ENCODE measurements at places on chromosomes 2 and 18.
A peak's percentile ranks its signal among the peaks of the same experiment; 100 is the strongest.

DNA sequence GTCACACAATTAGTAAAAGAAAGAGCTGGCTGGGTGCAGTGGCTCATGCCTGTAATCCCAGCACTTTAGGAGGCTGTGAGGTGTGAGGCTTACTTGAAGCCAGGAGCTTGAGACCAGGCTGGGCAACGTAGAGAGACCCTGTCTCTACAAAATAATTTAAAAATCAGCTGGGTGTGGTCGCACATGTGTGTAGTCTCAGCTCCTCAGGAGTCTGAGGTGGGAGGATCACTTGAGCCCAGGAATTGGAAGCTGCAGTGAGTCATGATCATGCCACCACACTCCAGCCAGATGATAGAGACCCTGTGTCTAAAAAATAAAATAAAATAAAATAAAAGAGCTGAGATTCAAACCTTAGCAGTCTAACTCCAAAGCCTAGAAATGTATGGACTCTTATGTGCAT, 39.0 kb upstream of the NEDD4L start:
- no peak for DNase-seq

GRCh38 chr2:27636766-27637165, 7.9 kb downstream of the GPN1 start:
- DNase-seq = no peak

GRCh38 chr18:77560341-77560992, 310.8 kb downstream of the GALR1 start:
- DNase-seq = no peak

DNA sequence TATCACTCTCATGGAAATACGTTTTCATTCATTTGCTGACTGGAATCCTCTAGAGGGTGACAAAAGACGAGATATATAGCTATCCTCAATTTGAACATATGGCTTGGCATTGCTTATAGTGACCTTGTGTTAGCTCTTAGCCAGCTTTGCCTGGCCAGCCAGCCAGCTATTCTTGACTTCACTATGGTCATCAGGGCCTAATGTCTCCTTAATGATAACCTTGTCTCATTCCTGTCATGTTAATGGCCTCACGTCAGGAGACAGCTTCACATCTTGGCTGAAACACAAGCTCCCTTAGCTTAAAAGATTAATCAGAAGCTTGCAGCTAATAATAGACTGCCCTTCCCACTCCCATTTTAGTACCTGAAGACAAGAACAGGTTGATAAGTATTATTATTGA, 1517.5 kb upstream of the PIK3C3 start:
- DNase-seq = no peak

GRCh38 chr2:128988326-128988725, 669.7 kb upstream of the HS6ST1 start:
- DNase-seq = no peak

DNA sequence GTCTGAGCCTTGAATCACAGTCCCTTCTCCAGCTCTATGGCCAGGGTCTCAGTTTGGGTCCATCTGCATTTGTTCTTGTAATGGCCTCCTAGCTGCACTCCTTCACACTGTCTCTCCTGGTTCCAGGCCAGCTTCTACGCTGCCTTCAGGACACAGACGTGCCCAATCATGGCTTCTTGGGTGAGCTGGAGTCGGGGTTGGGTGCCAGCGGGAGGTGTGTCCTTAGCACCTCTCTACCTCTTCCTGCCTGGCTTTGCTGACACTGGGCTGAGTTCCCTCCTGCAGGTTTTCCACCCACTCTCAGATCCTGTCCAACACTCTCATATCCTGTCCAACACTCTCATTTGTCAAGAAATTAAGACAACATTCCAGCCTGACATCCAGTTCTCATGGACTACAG, 9.6 kb downstream of the TRPM8 start:
- DNase-seq = no peak

- DNase-seq = no peak
Measured at GRCh38 chr18:21177822-21178221, 64.2 kb upstream of the GREB1L start.

GRCh38 chr2:186648130-186648529, 45.7 kb upstream of the FAM171B start:
- no peak for DNase-seq

- no peak for DNase-seq
Measured at GRCh38 chr2:14654835-14655282, 22.3 kb downstream of the LRATD1 start.

DNA sequence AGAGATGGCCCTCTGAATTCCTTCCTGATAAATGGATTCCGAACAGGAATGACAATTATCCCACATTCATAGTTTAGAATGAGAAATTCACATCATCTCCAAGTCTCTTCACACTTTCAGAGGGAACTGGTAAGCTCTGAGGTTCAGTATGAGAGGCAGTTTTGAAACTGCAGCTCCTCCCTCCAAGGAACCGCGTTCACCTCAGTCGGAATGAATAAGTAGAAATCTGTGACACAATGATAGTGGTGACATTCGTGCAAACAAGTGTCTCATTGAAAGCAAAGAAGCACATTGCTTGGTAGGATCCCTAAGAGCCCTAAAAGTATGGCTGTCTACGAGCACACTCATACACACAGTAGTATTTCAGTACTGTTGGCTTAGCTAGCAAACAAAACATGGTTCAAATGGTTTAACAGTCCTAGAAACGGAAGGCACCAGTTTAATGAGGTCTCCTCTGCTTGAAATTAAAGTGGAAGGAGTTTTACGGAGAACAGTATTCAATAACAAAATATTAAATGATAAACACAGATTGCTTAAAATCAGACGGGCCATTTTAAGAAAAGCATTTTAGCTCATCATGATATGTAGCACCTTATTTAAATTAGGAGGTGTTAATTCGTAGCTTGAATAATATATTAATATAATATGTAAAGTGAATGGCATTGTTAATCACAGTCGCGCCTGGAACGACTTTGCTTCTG, 225.0 kb downstream of the ARHGAP15 start:
- no peak for DNase-seq

GRCh38 chr2:96261328-96262003, 4.3 kb downstream of the TMEM127 start:
- no peak for DNase-seq

DNA sequence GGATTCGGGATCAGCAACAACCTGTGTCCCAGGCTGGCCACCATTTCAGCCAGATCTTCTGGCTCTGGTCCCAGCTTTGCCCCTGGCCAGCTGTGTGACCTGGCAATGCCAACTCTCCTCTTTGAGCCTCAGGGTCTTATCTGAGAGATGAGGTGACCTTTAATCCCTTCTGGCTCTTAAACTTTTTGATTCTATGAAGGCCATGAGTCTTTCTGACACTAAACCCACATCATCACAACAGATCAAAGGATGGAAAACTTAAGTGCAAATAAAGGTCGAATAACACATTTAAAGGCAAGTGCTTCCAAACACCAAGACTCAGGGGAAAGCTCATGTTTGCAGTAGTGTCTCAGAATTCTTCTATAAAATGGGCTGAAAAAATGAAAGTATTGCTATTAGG, 491.8 kb upstream of the NRP2 start:
- no peak for DNase-seq

GRCh38 chr2:31956312-31956711, 54.5 kb downstream of the MEMO1 start:
- no peak for DNase-seq

- DNase-seq = no peak
Measured at GRCh38 chr18:73768043-73768442, 379.6 kb downstream of the FBXO15 start.

GRCh38 chr2:238409341-238410199, 17.2 kb upstream of the ASB1 start:
- DNase-seq = no peak

GRCh38 chr2:175769200-175769599, 232.9 kb downstream of the LNPK start:
- no peak for DNase-seq

- DNase-seq = no peak
Measured at GRCh38 chr2:158184001-158184400, 82.3 kb downstream of the UPP2 start.

GRCh38 chr2:20707601-20708000, 40.7 kb downstream of the GDF7 start:
- DNase-seq = no peak

DNA sequence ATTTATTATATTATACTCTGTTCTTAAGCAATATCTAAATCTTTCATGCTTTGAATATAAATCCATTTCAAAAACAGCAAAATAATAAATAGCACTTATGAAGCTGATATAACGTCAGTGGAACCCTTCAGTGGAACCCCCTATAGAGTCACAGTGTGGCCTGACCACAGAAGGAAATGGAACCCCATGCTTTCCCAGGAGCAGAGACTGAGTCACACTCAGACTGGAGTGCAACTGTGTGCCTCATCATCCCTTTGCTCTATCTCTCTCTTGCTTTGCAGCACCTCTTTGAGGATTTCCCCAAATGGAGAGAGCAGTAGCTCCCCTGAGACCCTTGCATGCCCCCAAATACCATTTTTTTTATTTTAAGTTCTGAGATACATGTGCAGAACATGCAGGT, 13.1 kb downstream of the NXPH2 start:
- DNase-seq = no peak

DNA sequence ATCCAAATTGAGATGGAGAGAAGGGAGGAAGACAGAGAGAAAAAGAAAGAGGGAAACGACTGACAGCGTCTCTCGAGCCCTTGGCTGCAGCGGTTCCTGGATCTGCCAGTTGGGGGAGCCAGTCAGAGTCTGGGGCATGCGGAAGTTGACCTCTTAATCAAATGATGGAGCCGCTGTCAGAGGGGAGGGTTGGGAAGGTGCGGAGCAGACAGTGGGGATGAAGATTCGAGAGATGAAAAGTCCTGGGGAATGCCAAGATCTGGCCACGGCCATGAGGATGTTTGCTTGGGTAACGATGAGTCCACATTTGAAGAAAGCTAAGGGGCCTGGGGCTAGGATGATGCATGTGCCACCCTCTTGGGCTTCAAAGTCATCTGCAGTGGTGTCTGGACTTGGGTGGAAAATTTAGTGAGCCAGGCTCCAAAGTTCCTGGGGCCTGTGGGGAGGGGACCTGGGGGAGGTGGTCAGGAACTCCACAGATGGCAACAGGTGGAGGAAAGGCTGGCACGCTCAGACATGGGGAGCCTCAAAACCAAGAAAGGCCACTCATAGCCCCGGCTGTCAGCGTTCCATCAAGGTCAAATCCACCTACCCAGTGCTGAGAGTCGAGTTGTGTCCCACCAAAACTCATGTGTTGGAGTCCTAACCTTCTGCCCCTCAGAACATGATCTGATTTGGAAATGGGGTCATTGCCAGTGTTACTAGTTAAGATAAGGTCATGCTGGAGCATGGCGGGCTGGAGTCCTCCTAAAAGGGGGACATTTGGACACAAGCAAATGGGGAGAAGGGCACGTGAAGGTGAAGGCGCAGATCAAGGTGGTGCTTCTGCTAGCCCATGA, 200.1 kb downstream of the NDUFA10 start:
- no peak for DNase-seq

- DNase-seq = no peak
Measured at GRCh38 chr2:191150230-191150599, 579 bp downstream of the STAT4 start.

DNA sequence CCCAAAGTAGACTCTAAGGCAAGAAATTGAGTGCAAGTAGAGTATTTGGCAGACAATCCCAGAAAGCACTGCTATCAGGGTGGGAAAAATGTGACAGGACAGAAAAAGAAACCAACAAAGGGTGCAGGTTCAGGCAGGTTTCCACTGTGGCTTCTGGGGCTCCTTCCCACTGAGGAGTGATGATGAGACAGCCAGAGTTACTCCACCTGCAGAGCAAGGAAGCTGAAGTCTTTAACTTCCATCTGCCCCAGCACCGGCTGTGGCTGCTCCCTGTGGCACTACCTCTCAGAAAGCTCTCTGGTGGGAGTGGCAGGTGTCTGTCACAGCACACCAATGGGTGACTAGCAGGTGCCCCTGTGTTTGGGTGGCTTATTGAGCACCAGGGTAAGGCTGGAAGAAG, 37.6 kb upstream of the ACKR3 start:
- DNase-seq = no peak

DNA sequence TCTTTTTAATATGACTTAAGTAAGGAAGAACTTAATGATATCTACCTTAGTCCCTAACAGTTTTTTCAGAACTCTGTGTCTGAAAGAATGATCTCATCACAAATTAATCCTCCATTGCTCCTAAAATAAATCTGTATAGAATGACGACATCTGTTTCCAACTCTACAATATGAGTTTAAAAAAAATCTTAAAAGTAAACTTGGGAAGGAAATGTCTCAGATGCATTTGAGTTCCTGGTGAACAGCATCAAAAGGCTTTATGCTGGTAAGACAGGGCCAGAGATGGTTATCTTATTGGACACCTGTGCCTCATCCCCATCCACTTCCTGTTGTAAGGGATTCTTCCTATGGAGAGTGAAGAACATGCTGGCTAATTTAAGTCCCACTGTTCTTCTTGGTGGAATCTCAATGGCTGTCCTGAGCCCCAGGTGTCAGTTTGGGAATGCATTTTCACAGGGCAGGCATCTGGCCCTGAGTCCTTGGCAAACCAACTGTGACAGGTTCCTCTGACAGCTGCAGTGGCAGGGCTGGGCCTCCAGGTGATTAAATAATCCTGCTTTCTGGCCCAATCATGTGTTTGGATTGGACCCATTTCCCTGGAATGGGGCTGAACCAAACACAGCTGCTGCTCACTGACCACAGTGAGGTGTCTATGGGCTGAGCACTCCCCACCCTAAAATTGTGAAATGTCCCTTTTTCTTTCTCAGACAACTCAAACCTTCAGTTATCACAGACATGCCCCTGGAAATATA, 12.9 kb upstream of the NCKAP5 start:
- no peak for DNase-seq

DNA sequence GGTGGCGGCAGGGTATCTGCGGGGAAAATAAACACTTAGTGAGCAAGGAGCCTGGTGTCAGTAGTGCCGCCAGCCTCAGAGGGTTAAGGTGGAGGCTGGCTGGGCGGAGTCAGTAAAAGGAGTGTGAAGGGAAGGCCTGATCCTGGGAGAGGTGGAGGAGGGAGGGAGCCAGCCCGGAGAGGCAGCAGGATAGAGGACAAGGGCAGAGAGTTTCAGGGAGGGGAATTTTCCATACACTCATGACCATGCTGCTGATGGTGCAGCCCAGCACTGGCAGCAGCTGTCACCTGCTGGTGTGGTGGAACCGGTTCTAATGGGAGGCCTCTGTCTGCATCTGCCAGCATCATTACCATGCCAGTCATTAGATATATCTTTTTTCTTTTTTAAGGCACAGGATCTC, 2.0 kb upstream of the TEX44 start:
- DNase-seq = peak; percentile 42

DNA sequence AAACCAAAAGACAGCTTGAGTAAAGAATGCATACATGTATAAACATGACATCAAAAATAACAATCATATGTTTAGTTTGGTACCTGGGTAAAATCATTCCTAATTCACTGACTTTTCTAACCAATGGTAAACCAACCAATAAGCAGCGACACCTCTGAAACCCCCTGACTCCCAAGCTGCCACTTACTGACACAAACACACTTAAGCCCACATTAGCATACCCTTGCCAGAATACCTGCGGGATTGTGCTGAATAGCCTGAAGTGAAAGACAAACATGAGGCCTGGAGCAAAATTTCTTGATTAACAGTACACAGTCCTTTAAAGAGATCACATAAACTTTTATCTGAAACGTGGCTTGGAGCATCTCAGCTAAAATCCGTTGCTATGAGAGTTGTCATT, 902.9 kb downstream of the TMEM182 start:
- no peak for DNase-seq

GRCh38 chr2:226445216-226445861, 354.3 kb downstream of the IRS1 start:
- DNase-seq = no peak

GRCh38 chr18:13513021-13513420, 213.3 kb downstream of the FAM210A start:
- peak; percentile 14 for DNase-seq
